ENCODE measurements at places on chromosomes 16 and 17.

DNA sequence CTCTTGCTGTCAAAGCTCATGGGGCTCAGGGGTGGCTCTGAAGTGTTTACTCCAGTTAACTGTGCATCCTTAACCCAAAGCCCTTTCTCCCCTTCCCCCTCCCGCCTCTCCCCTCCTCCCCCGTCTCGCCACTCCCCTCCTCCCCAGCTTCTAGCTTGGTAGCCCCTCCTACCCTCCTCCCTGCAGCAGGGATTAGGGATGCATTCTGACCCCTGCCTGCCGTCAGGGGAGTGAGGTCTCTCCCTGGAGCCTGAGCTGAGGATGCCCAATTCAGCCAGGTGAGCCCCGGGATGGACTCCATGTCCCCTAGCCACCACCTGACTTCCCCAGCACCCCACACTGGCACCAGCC lies 1.6 kb downstream of the HS3ST6 start:
- no peak for DNase-seq

GRCh38 chr16:72198021-72198711 lies 26.2 kb upstream of the PMFBP1 start:
- DNase-seq, result no peak

DNA sequence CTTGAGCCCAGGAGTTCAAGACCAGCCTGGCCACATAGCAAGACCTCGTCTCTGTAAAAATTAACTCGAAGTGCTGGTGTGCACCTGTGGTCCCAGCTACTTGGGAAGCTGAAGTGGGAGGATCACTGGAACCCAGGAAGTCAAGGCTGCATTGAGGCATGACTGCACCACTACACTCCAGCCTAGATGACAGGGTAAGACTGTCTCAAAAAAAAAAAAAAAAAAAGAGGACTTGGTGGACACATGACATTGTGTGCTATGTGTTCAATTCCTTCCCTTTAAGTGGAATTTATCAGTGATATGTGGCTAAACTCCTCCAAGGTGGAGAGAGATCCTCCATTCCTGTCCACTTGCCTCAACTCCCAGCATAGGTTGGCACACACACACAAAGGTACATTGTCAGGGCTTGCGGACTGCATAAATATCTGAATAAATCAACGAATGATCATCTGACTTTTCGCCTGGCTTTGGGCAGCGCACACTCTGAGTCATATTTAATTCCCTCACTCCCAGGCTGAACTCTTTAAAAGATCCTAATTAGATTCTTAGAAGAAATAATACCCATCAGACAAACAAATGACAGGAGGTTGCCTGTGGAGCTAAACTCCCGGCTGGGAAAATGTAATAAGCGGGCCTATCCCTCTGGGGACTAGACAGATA lies 25.0 kb upstream of the SYT17 start:
- DNase-seq, result no peak

- no peak for DNase-seq
Observed at GRCh38 chr17:66842505-66842904, 7.6 kb downstream of the CACNG5 start.

GRCh38 chr16:21982108-21982507 lies 18.8 kb downstream of the PDZD9 start:
- DNase-seq, result no peak
